ENCODE measurements at places on chromosomes 6 and 20.

DNA sequence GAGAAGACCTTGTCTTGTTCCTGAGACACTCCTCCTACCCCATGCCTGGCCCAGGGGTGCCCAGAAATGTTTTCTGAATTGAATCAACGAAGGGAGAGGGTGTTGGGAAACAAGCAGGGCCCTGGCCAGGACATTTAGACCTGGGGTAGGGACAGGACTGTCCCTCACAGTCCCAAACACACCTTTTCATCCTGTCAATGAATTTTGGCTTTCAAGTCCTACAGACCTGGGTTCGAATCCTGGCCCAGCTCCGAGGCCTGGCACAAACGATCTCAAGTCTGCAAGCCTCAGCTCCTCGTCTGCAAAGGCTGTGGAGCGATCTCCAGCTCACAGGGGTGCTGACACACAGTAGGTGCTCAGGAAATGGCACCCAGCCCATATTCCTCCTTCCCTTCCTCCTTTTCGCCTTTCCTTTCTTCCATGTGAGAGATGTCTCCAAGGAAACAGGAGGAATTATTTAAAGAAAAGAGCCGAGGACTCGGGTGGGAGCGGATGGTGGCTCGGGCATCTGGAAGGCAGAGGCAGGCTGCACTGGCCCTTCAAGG, 7.3 kb upstream of the DLGAP4 start:
- no peak for DNase-seq

DNA sequence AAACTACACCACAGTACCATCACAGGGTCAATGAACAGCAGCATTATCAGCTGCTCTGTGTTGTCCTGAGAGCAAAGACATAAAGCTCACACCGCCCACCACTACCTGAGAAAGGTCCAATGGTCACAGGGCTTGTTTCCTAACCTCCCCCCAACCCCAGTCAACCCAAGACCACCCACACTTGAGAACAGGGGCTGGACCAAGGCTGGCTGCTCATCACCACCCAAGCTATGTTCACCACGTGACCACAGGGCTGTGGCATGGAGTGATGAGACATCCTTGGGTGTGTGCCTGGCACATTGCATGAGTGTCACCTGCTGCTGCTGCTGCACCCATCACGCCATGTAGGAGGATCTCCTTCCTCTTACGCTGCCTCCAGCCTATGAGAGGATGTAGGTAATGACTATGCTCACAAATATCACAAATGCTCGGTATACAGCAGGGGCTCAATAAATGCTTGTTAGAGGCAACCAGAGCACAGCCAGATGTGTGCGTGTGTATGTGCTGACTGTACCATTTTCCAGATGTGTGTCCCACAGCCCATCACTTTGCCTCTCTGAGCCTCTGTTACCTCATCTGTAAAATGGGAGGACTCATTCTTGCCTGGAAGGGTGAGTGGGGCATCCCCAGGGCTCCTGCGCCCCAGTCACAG, 23.3 kb upstream of the SIRPA start:
- DNase-seq: no peak

GRCh38 chr6:26437550-26437949, 2.8 kb upstream of the BTN3A3 start:
- no peak for DNase-seq

- DNase-seq: no peak
These were observed 145.4 kb downstream of the FOXA2 start for GRCh38 chr20:22438926-22439325.

GRCh38 chr6:116682334-116682712, 1.3 kb downstream of the KPNA5 start:
- peak; percentile 22 for DNase-seq

DNA sequence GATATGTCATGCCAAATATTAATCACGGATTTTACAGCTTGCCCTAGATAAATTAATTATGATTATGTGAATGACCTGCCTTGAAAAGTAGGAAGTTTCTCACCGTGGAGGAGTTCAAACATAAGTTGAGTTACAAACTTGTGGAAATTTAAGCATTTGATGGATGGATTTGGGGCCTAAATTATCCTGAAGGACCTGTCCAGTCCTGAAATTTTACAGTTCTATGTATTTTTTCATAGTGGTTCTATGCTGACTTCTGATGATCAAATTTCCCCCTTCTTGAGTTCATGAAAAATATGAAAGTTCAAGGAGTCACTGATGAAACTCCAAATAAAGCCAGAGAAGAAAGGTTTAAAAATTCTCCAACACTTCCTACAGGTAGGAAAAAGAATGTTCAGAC, 178.6 kb downstream of the SLC35F1 start:
- no peak for DNase-seq

Data from GM04503 (cell line).